ENCODE measurements at places on chromosomes 6 and 20.

DNA sequence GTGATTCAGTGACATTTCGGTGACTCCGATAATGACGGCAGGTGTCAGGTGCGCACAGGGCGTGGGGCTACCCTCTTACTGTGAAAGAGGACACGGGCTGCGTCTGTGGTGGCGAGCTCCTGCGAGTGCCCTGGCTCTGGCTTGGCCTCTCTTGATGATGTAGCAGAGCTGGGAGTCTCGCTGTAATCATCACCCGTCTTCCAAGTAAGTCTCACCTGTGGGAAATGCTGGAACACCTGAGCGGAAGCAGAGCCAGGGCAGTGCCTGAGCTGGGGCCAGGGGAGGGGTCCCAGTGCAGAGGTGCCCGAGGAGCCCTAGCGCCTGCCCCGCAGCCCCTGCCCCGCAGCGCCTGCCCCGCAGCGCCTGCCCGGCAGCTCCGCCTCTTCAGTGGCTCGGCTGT lies 4.8 kb downstream of the OSBPL2 start:
- no peak for DNase-seq

- no peak for DNase-seq
Measured at GRCh38 chr20:12287575-12287974, 369.9 kb downstream of the BTBD3 start.

DNA sequence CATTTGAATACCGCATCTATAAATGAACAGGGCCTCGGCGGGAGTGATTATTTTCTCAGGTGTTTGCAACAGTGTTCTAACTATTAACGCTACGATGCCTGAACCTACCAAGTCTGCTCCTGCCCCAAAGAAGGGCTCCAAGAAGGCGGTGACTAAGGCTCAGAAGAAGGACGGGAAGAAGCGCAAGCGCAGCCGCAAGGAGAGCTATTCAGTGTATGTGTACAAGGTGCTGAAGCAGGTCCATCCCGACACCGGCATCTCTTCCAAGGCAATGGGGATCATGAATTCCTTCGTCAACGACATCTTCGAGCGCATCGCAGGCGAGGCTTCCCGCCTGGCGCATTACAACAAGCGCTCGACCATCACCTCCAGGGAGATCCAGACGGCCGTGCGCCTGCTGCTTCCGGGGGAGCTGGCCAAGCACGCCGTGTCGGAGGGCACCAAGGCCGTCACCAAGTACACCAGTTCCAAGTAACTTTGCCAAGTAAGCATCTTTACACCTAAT lies 70.9 kb downstream of the HFE start:
- peak; percentile 91 for DNase-seq

DNA sequence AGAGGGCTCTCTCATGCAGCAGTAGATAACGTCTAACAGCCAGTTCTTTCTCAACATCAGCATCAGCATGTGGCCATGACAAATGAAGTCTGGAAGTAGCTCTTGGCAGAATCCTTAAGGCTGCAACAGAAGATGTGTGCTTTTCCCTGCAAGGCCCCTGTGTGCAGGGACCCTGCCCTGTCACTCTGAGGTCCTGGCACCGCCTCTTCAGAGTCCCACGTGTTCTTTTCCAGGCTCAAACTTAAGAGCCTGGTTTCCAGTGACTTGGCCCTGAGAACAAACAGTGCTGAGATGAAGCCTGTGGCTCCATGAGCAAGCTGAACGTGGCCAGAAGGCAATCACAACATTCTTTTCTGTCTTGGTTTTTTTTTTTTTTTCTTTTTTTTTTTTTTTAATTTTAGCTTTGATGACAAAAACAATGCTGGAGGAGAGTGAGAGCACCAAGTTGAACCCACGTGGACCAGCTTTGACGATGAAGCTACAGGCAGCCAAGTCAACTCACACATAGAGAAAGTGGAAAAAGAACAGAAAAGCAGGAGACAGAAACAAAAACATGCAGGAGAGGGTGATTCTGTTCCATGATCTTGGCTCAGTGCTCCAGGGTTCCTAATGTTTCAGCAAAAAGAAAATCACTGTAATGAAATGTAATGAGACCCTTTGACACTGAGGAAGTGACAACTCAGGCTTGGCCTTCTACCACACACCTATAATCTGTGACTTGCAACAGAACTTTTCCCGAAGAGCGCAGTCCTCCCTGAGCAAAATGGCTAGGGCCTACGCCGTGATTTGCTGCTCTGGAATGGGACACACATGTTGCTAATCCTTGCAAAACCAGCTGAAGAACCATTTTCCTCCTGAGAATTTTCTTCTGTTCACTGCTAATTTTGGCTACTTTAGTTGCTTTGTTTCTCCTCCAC lies 86.1 kb downstream of the FOXC1 start:
- peak; percentile 47 for DNase-seq

DNA sequence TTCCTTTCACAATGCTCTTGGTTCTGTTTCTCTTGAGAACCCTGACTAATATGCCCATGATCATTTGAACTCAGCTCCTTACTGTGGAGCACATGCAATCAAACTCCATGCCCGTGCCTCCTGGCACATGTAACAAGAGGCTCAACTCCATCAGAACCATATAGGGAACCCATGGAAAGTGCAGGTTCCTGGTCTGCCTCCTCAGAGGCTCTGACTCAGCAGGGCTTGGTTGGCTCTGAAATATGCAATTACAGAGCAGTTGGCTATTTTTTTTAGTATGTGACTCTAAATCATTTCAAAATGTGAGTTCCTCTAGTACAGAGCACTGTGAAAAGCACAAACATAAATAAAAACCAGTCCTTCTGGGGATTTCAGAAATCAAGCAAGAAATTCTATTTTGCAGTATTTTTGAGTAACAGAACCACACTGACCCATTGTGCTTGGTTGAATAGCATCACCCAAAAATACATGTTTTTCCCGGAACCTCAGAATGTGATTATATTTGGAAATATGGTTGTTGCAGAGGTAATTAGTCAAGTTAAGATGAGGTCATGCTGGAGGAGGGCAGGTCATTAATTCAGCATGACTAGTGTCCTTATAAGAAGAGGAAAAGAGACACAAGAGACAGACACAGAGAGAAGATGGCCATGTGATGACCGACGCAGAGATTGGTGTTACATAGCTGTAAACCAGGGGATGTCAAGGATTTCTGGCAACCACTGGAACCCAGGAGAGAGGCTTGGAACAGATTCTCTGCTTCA lies 13.2 kb upstream of the MAP3K4 start:
- DNase-seq = no peak

GRCh38 chr20:22833851-22834250 lies 201.3 kb upstream of the SSTR4 start:
- no peak for DNase-seq

GRCh38 chr6:29709188-29709587 lies 14.0 kb upstream of the HLA-F start:
- DNase-seq = no peak

- no peak for DNase-seq
Measured at GRCh38 chr6:42783876-42784642, 2.2 kb downstream of the BICRAL start.

GRCh38 chr20:34514897-34515483 lies 1.2 kb upstream of the DYNLRB1 start:
- no peak for DNase-seq

GRCh38 chr6:10398446-10399218 lies 16.2 kb downstream of the TFAP2A start:
- DNase-seq = no peak

GRCh38 chr20:49387581-49387939 lies 94.9 kb downstream of the KCNB1 start:
- DNase-seq = no peak

DNA sequence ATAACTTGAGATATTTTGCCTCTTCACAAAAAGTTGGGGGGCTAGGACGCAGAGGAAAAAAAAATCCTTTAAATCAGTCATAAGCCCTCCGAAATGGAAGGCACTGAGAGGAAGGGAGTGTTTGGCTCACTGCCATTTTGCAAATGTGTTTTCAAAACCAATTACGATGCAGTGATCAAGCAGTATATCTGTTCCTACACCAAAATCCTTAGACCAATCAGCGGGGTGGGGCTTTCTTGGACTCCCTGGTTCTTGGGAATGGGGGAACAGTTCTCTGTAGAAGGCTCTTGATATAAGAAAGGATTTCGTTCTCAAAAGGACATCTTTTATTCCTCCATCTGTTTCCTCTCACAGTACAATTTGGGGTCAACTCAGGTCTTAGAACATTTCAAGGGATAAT lies 478.6 kb upstream of the JARID2 start:
- no peak for DNase-seq

DNA sequence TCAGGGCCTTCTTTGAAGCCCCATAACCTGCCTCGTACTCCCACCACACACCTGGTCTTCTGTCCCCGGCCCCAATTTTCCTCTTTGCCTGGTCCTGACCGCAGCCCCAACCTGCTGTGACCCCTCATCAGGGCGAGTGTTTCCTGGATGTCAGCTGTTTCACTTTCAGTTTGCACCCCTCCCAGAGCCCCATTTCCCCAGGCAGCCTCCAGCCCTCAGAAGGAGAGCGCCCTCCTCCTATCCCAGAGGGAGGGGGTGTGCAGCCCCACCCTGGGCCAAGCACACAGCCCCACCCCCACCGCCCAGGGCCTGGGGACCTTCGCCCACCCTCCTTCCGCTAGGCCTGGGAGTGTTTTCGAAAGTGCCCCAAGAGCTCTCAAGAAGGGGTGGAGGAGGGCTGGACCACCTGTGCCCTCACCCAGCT lies 1.5 kb downstream of the BAK1 start:
- DNase-seq = no peak

DNA sequence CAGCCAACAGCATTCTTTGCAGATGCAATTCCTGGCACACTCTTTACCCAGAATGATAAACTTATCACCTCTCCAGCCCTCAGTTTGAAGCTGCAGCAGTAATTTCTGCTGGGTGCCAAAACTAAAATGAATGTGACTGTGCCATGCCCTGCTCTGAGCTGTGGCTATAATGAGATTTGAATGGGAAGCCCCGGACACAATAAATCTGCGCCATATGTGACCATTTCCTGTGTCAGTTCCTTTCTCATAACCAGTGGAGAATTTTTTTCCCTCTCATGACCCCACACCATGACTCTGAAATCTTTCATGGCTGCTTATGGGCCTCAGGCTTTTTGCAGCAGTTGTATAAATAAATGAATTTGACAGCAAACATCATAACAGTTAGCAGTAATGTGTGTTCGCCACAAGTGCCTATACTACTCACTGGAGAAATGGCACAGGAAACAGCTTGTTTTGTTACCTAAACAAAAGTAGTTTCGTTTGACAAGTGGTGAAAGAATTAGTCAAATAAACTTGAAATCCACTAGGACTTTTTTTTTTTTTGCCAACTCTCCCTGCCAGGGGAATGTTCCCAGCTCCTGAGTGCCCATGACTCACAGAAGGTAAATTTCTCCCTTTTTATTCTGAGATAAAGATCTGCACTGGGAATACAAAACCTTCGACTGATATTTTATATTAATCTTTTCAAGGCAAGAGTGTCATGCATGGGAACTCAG lies 408.4 kb downstream of the PKHD1 start:
- no peak for DNase-seq

- DNase-seq = peak; percentile 64
Measured at GRCh38 chr6:113120582-113121285, 736.4 kb upstream of the MARCKS start.

DNA sequence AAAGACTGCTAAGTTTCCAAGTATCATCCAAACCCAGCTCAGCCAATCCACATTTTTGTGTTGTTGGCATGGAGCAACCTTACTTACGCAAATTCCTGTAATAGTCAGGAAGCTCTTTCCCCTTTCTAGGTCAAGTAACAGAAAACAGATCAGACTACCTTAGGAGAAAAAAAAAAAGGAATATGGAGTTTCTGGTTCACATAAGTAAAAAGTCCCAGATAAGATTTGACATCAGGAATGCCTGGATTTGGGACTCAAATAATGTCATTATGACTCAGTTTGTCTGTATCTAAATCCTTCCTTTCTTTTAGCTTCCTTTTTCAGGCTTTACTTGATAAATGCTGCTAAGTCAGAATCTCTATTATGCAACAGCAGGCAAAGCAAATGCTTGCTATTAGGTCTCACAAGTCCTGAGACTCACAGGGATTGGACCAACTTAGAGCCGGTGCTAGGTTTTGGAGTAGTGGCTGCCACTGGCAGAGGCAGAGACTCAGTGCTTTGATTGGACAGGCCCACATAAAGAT lies 44.5 kb downstream of the NCOA7 start:
- DNase-seq = no peak

GRCh38 chr20:19658137-19658536 lies 99.9 kb upstream of the RIN2 start:
- no peak for DNase-seq

DNA sequence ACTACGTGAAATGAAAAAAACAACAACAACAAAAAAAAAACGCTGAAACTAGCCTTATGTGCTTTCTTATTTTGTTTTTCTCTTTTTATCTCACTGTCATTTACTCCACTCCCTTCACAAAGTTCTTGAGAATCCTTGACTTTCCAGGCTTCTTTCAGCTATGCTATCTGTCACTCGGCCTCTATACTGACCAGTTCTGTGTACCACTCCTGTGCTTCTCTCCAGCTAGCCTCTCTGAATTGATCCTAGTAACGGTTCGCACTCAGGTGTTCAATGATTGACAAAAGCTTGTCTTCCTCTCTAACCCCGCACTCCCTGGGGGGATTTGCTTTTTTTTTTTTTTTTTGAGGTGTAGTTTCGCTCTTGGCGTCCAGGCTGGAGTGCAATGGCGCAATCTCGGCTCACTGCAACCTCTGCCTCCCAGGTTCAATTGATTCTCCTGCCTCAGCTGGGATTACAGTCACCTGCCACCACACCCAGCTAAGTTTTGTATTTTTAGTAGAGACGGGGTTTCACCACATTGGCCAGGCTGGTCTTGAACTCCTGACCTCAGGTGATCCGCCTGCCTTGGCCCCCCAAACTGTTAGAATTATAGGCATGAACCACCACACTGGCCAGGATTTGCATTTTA lies 31.8 kb downstream of the MLIP start:
- DNase-seq = no peak

DNA sequence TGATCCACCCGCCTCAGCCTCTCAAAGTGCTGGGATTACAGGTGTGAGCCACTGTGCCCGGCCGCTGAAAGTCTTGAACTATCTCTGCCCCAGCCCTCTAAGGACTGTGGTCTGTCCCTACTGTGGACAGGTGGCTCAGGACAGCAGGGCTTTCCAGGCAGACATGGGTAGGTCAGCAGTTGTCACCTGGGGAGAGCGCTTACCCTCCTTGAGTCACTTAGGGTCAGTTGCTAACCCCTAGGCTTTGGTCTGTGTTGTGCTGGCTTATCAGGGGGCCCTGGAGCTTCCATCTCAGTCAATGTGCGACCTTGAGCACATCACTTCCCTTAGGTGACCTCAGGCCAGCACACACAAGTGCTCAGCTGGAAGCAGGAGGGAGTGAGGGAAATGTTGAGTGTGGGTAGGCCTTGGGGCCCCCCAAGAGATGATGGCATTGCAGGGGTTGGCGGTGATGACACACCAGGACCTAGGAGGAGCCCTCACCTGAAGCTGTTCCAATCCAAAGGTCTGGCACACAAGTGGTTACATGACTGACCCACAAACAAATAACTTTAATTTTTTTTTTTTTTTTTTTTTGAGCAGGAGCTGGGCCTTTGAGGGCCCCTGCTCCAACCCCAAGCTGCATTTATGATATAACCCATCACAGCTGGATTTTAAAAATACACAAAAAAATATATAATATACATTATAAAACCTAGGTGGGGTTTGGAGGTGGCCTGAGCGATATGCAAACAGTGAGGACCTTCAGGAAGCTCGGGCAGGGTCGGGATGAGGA lies 5.1 kb downstream of the RPL10A start:
- no peak for DNase-seq

All from left hindlimb (tissue), 1 donor.